GM06990 (cell line): ENCODE measurements at places on chromosomes 4 and X.
A peak's percentile ranks its signal among the peaks of the same experiment; 100 is the strongest.

GRCh38 chr4:78671903-78672815 lies 104.0 kb upstream of the BMP2K start:
- DNase-seq: no peak

DNA sequence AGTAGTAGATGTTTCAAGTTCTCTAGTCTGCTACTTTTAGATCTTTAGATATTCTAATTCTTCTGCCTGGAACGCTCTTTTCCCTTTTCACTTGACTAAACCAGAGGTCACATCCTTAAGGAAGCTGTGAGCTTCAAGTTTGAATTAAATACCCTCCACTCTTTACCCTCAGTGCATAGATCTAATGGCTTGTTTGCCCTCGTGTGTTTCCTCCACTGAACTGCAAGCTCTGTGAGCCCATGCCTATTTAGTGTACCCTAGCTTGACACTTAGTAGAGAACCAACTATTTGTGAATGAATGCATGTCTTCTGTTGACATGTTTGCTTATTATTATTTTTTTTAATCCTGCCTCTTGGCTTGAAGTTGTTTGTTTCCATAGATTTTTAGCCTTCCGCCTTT lies 138.3 kb downstream of the PDE5A start:
- no peak for DNase-seq

- DNase-seq: no peak
Observed at GRCh38 chrX:36583674-36584073, 424.5 kb upstream of the FAM47C start.

GRCh38 chr4:123345137-123345934 lies 51.3 kb upstream of the SPRY1 start:
- no peak for DNase-seq

DNA sequence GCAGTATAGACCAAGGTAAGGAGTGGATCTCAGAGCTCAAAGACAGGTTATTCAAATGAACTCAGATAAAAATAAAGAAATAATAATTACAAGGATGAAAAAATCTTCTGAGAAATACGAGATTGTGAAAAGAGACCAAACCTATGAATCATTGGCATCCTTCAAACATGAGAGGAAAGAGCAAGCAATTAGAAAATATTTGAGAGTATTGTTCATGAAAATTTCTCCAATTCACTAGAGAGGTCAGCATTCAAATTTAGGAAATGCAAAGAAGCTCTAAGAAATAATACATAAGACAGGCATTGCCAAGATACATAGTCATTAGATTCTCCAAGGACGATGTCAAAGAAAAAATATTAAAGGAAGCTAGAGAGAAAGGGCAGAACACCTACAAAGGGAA lies 93.5 kb upstream of the GALNTL6 start:
- DNase-seq: no peak

DNA sequence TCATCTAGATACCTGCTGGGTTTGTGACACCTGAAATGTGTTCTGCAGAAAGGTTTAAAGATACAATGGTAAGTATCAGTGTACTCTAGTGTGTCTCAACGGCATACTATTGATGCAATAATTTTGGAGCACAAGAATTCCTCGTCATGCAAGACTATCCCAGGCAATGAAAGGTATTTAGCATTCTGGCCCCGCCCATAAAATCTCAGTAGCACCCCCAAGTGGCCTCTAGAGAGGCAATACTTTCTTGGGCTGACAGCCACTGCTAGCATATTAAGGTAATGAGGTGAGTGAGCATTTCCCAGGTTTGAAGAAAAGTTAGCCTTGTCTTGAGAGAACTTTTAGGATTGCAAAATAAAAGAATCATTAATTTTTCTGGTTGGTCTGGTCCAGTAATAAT lies 24.0 kb downstream of the TAB3 start:
- no peak for DNase-seq

DNA sequence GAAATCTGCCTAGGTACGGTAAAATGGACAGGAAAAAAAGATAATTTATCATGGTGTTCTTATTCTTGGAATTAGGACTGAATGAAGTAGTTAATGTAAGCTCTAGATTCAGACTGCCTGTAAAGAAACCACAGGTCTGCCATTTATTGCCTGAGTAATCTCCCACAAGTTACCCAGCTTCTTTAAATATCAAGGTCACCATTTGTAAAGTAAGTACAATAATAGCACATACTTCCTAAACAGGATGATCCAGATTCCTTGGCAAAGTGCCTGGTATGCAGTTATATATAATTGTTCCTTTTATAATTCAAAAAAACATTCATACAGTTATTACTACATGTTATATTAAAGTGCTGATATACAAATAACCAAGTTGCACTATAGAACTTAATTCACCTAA lies 368.6 kb downstream of the HNRNPD start:
- DNase-seq: no peak

DNA sequence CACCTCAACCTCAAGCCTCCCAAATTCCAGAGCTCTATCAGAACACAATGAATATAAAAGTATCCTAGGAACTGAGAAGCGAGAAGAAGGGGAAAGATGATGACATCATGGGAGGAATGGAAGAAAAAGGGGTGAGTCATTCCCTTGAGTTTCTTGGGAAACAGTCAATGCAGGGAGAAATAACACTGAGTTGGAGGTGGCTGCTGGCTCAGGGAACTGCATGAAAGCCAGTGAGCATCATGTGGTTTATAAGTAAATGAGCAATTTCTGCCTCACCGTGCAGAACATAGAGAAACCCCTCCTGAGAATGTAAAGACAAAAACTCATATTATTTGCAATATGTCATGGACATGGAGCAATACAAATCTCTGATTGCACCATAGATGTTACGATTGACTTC lies 73.3 kb downstream of the SHOX start:
- no peak for DNase-seq

DNA sequence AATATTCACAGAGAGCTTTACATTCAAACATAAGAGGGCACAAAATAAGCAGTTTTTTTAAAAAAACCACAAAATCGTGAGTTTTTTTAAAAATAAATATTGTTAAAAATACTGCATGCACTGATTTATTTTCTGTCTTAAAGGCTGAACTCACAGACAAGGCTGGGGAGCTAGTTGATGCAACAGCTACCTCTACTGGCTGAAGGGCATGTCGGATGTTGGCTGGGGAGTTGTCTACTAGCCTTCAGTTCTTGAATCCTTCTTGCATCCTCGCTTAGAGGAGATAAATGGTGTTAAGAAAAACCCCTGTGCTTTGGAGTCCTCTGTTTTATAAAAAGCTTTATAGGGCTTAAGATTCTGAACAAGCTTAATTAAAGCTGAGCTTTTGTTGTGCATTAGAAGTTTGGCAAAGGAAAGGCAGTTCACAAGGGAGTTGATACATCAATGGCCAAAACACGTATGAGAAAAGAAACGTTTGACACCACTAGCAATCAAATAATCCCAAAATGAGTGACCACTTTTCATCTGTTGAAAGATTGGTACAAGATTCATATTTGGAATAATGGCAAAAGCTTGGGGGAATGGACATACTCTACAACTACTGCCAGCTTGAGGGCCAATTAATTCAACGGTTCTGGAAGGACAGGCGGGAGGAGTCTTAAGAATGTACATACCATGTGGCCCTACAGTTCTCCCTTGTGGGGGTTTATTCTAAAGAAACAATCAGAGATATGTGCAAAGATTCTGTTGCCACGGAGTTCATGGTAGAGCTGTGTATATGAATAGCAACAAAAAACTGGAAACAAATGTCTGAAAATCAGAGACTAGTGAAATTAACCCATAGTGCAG lies 94.7 kb downstream of the SEL1L3 start:
- DNase-seq: peak; percentile 25

DNA sequence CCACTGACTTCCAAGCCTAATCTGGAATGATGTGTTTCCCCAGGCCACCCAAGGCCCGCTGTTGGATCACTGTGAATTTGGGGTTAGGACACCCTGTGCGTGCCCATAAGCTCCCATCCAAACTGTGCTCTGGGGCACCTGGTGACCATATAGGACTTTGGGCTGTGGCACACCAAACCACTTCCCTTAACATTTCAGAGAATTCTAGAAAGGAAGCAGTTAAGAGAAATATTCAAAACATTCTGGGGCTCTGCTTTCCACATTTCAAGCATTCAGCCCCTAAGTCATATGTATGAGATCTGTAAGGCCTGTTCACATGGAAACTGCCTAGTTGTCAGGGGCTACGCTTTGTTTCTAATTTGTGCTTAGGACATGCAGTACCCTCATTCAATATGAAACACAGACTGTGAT lies 14.4 kb downstream of the VGLL1 start:
- no peak for DNase-seq

DNA sequence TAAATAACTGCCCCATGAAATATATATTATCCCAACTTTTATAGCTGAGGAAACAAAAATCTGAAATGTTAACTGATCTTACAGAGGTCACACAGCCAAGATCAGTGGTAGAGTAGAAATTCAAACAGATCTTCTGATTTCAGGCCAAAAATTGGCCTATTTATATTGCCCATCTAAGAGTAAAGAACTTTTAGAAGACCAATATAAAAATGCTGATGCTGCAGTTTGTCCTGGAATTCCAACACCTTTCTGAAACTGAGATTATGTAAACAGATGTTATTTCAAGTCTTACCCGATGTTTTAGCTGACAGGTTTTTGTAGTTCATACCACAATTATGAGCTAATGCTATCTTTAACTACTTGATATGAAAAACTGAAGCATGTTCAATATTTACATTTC lies 51.1 kb downstream of the SPANXN3 start:
- DNase-seq: no peak

GRCh38 chr4:41260116-41260733 lies 3.5 kb downstream of the UCHL1 start:
- no peak for DNase-seq

DNA sequence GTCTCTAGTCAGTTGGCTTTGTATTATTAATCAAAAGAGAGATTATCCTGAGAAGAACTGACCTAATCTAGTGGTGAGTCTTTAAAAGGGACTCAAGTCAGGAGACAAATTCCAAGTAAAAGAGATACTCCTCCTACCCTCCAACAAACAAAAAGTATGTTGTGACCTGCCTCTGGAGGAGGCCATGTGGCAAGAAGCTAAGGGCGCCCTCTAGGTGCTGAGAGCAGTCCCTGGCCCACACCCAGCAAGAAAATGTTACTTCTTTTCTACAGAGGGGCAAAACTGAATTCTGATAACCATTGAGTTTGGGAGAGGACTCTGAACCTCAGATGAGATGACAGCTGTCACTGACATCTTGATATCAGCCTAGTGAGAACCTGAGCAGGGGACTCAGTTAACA lies 953.6 kb upstream of the AGA start:
- no peak for DNase-seq

- no peak for DNase-seq
Observed at GRCh38 chr4:3328814-3329663, 36.2 kb downstream of the RGS12 start.
